ENCODE measurements at places on chromosomes 2 and 18. TPM values are rescaled to one million over a fixed set of nuclear protein-coding genes. Genes with fewer than 3 reads are reported as not detected.

DNA sequence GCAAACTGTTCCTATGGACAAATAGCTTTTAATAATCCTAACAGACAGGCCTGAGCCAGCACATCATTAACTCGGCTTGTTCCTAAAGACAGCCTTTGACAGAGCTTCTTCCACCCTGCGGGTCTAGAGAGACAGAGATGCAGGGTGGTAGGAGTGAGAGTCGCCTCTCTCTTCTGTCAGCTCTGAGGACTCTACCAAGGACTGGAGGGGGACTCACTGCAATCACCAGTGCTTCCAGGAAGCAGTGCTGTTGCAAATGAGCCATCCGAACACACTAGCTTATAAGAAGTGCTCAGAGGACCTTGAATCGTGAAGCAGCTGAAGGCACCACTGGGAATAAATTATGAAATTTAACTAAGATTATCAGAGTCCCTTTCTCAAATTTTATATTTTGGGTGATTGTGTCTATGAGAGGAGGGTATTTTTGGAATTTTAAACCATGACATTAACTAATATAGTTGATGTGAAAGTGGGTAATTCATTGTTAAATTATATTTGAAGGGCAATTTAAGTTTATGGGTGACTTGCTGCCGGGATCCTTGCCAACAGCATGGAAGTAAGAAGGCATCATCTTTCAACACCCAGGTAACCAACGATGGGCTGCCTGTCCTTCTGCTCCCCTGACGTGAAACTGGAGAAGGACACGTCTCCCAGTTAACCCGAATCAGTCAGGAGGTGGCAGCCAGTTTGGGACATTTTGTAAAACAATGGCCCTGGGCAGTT lies 43.6 kb upstream of the PXDN start:
- H3K27ac ChIP-seq = no peak overlapping the region
- H3K4me1 ChIP-seq = no peaks in the 10 kb centered on the region
- H3K4me3 ChIP-seq = no peak overlapping the region

- no peak overlapping the region for H3K27ac ChIP-seq
- no peaks in the 10 kb centered on the region for H3K4me1 ChIP-seq
- no peaks in the 10 kb centered on the region for H3K36me3 ChIP-seq
Measured at GRCh38 chr2:84283506-84283905, 175.6 kb downstream of the SUCLG1 start.

DNA sequence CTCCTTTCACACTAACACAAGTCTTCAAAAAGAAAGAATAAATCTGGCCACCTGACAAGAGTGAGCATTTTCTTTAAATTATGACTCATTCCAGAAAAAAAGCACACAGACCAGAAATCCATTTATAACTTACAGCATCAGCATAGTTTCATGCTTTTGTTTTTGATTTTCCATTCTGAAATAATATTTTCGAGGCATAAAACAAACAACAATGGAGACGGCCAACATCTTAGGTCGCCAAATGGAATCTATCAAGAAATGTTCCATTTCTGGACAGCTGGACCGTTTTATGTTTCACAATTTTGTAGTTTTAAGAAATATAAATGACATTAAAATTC lies 165.4 kb upstream of the ZFP36L2 start:
- DNase-seq = peak; percentile 71
- peaks cover 2% of the 10 kb centered on the region for H3K36me3 ChIP-seq
- H3K4me3 ChIP-seq = no peak overlapping the region
- peak overlapping the region; percentile 32 for H3K27ac ChIP-seq
- no peaks in the 10 kb centered on the region for H3K4me1 ChIP-seq

GRCh38 chr2:103898561-103898960 lies 955.4 kb upstream of the POU3F3 start:
- H3K4me1 ChIP-seq = no peaks in the 10 kb centered on the region
- H3K27me3 ChIP-seq = no peaks in the 10 kb centered on the region
- H3K36me3 ChIP-seq = no peaks in the 10 kb centered on the region
- H3K4me3 ChIP-seq = no peak overlapping the region
- no peak for DNase-seq
- no peak overlapping the region for H3K27ac ChIP-seq

Gene DYSF
- total RNA-seq = 19.8 TPM

Data from kidney (tissue), 22 donors.